ENCODE measurements at places on chromosomes 5 and 9. TPM values are rescaled to one million over a fixed set of nuclear protein-coding genes. Genes with fewer than 3 reads are reported as not detected.

Gene SCGB3A2
- not detected for total RNA-seq

Gene FOXD4L5
- total RNA-seq, result not detected

- no peak for DNase-seq
These were observed 34.5 kb downstream of the TXNDC8 start for GRCh38 chr9:110303133-110303532.

DNA sequence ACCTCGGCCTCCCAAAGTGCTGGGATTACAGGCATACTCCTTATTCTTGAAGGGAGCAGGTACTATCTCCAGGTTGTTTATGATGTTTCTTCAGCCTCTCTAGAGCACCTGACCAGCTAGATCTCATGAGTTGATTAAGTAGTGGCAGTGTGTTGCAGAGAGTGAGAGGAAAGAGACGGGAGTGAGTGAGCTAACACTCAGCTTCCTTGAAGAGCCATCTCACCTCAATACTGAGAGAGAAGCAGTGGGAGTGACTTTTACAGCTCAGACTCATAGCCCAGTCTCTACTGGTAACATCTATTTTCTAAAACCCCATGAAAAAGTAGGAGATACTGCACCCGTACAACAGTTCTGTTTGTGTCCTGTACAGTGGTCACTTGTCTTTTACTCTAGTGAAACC lies 43.9 kb upstream of the RUSC2 start:
- DNase-seq, result no peak

DNA sequence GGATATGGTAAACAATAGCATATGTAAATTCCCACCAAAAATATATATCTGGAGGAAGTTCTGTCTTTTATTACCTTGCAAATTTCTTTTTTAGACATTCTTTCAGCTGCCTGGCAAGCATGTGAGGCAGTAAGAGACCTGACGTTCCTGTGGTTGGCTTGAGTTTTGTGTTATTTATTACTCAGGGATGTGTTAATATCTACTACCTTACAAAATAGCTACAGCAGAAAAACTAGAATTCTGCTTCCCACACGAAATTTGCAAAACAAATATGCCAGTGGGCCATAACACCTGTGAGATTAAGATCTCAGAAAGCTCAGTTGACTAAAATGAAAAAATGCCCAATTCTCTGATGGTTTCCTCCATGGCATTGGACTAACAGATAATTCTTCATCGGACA lies 274.2 kb downstream of the TMEM167A start:
- no peak for DNase-seq

DNA sequence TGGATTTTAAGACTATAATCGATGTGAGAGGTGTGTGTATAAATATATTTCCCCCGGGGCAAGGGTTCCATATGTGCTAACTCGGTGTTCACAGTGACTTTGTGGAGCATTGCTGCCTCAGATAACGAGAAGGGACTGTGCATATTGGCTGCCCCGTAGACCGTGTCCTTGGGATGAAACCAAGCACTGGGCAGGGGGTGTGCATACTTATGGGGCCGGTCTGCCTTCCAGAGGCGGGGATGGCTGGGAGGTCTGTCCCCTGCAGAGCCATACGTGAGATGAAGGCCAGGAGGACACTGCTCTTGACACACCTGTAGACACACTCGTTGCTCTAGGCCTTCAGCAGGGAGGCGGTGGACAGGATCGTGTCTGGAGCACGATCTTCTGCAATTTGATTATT lies 56.0 kb upstream of the ZNF354A start:
- DNase-seq, result no peak

All from right atrium auricular region (tissue), 2 donors.